ENCODE measurements at places on chromosomes 2 and 18.

GRCh38 chr18:62610701-62611411 is 88.0 kb downstream of the ZCCHC2 start:
- DNase-seq: no peak

DNA sequence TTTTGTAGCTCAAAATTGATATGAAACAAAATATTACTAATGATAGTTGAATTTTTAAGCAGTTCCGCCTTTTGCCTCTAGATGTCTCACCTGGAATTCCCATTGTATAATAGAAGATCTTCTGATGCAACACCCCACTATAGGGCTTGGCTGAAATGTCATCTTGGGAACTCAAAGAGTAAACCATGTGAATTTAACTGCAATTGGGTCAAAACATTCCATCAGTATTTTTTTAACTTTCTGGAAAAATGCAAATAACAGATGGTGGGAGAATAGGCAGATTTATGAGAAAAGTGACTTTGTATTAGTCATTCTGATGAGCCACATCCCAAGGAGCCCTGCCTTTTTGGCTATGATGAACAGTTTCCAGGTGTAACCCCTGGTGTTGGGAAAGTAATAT is 489.9 kb downstream of the NYAP2 start:
- DNase-seq: no peak

- no peak for DNase-seq
Measured at GRCh38 chr2:213306316-213306942, 22.2 kb downstream of the SPAG16 start.

DNA sequence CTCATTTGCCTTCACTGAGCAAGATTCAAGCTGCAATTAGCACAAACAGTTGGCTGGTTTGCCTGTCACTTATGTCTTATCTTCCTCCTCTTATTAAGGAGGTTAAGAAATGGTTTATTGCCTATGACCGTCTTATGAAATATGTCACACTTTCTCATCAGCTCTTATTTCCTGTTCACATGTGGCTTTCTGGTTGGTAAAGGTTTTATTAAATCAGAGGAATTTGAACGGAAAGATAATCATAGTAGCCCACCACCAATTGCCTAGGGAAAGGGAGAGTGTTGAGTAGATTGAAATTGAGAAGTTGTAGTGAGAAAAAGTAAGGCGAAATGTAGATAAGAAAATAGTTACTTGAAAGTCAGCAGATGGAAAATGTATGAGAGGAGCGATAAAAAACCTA is 4.2 kb upstream of the IL1R1 start:
- DNase-seq: no peak

- DNase-seq: no peak
Measured at GRCh38 chr18:44520981-44521667, 159.6 kb upstream of the SETBP1 start.

DNA sequence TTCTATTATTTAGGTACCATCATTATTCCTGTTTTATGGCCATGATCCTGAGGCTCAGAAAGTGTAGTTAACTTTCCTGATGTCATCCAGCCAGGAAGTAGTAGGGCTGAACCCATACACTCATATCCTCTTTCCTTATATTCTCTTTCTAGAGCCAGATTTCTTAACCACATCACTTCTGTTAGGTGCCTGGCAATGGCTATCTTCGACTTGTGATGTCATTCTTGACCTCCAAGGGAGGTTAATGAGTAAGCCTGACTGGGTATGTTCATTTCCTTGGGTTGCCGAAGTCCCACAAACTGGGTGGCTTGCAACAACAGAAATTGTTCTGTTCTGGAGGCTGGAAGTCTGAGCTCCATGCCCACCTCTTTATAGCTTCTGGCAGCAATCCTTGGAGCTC is 43.4 kb downstream of the ITGB6 start:
- DNase-seq: no peak

- no peak for DNase-seq
Measured at GRCh38 chr2:233814056-233814835, 36.1 kb downstream of the MROH2A start.

- no peak for DNase-seq
Measured at GRCh38 chr2:15944325-15945017, 4.1 kb downstream of the MYCN start.

DNA sequence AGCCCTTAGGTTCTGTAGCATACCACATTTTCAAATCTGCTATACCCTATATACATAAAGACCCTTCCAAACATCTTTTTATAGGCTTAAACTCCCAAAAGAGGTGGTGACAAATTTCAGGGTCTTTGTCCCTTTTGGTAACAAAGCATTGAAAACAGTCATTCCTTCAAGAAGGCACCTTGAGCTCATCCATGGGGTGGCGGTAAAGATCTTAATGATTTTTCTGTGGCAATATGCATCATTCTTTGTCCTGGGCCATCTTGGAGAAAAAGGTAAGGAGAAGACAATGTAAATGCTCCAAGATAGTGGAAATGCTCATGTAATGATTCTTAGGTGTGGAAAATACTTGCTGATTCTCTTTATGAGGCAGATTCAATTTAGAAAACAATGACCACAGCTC is 890.5 kb downstream of the CNTNAP5 start:
- DNase-seq: no peak

DNA sequence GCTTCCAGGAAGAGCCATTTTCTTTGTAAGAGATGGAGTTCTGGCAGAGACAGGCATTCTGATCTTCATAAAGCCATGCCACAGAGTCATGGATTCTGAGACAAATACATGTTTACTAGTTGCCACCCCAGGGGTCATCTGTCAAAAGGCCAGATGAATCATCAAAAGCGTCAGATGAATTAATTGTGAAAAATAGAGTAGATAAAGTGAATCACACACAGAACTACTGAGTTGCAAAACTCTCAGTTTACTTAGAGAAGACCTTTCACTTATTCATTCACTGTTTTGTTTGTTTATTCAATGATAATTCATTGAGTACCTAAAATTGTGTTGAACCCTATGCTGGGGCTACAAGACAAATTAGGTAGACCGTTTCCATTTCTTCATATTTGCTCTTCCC is 157.7 kb upstream of the SERPINE2 start:
- DNase-seq: no peak

DNA sequence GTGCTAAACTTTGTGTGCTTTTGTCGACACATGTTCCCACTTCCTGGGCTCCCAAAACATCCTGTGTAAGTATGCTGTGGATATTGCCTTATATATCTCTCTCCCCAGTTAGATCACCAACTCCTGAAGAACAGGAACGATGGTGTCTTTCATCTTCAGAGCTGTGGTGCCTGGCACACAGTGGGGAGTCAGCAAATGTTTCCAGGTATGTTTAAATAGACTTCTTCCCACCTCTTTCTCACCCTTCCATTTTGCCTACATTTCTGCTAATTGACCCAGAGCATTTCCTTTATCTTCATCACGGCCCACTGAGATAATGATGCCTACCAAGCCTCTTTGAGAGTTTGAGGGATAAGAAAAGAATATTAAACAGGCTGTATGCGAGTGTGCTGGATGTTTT is 60.7 kb downstream of the RND3 start:
- no peak for DNase-seq

DNA sequence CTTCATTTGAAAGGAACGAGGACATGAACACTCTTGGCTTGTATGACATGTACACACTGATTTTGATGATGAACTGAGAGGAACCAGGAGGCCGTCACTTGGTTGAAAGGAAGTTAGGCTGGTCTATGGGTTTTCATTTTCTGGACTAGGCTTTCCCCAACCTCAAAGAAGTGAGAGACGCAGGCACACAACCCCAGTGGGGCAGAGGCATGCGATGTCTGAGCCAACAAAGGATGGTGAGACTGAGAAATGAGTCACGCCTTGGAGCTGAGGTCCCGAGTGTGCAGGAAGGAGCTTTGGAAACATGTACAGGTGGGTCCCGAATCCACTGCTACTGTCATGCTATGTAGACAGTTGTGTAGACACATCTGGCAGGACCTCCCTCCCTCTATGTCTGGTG is 24.1 kb downstream of the SIGLEC15 start:
- no peak for DNase-seq

- DNase-seq: no peak
Measured at GRCh38 chr2:106332054-106332453, 136.2 kb downstream of the RGPD3 start.

DNA sequence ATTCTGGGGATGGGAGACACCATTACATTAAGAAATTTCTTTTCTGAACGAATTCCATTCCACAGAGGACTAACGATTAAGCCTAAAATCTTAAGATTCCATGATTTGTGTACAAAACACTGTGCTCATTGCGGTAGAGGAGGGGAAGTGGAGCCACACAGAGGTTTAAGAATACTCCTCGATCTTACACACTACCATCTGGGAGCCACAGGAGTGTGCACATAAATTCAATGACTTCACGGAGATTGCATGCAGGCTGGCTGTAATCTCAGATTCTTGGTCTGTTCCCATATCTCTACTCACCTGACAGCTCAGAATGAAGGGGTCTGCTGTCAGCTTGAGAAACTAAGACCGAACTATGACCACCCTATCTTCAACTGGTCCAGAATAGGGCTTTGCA is 762 bp downstream of the VPS4B start:
- no peak for DNase-seq

DNA sequence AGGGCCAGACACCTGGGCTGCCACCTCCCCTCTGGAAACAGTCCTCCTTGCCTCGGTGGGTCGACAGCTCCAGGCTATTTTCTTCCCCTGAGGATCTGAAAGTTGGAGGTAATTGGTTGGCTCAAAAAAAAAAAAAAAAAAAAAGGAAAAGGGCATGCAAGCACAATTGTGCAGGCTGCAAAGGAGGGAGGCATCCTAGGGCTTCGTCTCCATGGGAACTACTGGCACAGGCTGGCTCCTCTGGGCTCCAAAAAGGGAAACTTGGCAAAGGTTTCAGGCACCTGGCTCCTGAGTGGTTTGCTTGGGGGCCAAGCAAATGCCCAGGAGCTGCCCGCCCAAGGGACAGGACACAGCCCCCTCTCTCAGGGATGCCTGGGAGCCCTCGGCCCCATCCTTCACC is 1.1 kb upstream of the KCNIP3 start:
- no peak for DNase-seq

DNA sequence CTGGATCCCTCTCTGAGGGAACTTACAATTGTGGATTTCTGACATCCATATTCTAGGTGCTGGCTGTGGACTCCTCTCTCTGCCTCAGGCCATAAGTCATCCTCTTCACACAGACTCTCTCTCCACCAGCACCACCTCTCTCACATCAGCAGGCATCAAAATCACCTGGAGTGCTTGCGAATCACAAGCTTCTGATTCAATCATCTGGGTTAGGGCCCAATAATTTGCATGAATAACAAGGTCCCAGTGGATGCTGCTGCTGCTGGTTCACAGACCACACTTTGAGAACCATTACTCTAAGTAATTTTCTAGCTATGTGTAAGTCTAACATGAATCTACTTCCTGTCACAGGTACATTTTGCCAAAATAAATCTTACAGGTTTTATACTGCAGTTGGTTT is 214.9 kb downstream of the DSEL start:
- DNase-seq: no peak

DNA sequence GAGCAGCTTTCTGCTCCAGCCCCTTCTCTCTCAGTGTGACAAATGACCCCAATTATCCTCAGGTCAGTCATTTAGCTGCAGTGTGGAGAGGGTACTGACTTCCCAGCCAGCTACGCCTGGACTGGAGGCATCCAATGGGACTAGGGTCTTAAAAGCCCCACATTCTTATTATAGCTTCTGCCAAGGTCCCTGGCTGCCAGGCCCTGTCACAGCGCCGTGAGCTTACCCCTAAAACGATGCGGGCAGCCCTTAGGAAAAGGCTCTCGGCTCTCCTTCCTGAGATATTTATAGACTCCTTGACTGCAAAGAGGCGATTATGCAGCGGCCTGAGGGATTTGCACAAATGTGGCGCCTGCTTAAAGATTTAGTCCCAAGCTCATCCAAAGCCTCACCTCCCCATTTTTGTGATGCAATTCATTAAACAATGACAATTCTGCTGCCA is 69.2 kb upstream of the EDAR start:
- DNase-seq: no peak

DNA sequence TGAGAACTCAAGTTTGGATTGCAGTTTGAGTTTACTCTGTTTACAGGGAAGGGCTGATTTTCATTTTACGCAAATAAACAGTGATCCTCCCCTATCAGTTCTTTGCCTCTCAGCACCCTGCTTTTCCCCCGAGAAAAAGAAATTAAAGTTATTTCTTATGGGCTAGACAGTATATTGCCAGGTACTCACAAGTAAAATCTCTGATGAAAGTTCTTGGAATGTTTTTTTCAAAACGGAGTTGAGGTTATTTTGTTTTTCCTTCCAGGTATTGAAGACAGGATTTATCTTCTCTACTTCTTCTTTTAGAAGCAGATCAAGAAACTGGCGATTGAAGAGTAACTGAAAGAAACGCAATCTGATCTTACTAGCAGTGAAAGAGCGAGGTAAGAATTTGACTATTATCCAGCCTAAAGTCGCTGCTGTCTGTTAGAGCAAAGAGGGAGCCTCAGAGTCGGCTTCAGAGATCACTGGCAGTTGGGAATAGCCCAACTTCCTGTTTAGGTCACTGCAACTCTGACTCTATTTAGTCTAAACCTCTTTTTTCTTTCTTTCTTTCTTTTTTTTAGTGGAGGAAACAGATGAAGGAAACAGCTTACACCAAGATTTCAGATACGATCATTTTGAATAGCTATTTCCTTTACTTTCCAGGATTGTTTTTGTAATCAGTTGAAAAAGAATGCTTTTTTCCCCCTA is at the start of gene TFPI:
TFPI (minus strand) TSS at position 425 of the 693 bp plus-strand sequence. CDS start 50,667 bp downstream, outside the sequence.
- DNase-seq: no peak

GRCh38 chr18:55487997-55488396 is 100.0 kb downstream of the TCF4 start:
- no peak for DNase-seq

GRCh38 chr2:158989165-158989564 is 20.7 kb downstream of the TANC1 start:
- DNase-seq: no peak

DNA sequence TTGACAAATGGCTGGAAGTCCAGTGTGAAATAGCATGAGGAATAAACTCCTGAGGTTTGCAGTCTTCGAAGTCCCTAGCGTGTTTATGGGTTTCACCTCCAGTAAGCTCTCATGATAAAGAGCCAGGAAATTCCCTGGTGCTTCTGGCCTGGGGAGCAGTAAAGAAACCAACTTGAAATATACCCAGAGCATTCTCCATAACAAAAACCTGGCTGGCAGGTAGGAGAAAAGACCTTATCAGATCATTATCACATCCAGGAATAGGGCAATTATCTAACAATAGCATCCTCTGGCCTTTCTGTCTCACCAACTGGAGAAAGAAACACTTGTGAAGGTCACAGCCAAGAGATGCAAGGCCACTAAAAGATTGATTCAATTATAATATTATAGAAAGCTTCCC is 513.6 kb upstream of the LRRTM4 start:
- DNase-seq: no peak

GRCh38 chr2:72744049-72744448 is 81.8 kb downstream of the EXOC6B start:
- no peak for DNase-seq

GRCh38 chr2:33644215-33644614 is 45.1 kb upstream of the FAM98A start:
- DNase-seq: no peak

Data from stimulated activated CD8-positive, alpha-beta memory T cell treated with anti-CD3 and anti-CD28 coated beads, Interleukin-7, amount 100 ng/mL, for 48 hours (primary cell).